Activated naive CD8-positive, alpha-beta T cell treated with anti-CD3 and anti-CD28 coated beads, Interleukin-2, amount 10 ng/mL, durations not matched to agents 7 days and 5 days (primary cell): ENCODE measurements at places on chromosomes 16 and 17.
A peak's percentile ranks its signal among the peaks of the same experiment; 100 is the strongest.

DNA sequence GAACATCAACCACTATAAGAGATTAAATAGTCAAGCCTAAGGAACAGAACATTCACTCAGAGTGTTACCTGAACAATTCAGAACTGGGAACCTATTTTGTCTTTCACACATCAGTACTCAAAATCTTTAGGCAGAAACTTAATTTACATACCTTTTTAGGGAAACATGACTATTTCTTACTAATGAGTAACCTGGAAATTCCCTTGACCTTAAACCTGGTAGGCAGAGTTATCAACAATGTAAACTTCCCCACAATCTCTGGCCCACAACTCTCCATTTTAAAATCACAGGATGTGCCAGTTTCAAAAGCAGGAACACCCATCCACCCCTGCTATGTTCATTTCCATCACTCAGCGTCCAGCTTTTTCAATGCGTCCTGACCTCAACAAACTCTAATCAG is 132.9 kb upstream of the ANKFN1 start:
- no peak for DNase-seq

DNA sequence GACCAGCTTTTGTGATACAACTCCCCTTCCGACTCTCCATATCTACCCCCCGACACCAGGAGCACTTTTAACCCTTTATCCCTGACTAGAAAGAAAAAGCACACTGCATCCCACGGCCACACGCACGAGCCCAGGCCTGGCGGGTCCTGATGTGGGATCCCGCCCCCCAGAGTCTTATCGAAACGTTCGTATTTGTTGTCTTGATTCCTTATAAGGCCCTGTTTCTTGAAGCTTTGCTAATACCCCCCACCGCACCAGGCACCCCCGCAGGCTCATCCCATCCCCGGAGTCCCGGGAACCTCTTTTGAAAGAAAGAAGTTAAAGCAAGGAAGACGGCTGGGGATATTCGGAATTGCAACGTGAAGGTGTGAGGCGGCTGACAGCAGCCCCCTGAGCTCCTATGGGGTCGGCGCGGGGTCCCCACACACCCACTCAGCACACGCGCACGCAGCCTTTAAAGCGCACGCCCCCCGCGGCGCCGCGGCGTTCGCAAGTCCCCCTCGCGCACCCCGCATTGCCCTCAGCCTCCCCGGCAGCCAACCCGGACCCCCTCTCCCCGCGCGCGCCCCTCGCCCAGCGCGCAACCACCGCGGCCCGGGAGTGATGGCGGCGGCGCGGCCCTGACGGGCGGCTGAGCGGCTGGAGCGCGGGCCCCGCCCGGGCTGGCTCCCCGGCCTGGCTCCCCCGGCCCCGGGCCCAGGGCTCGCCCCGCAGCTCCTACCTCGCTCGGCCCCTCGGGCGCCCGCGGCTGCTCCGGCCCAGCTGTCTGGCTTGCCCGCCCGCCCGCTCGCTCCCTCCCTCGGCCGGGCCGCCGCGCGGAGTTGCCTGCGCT is 448 bp downstream of the STAT5B start:
- no peak for DNase-seq

- no peak for DNase-seq
Observed at GRCh38 chr16:1691276-1691675, 13.2 kb downstream of the JPT2 start.

DNA sequence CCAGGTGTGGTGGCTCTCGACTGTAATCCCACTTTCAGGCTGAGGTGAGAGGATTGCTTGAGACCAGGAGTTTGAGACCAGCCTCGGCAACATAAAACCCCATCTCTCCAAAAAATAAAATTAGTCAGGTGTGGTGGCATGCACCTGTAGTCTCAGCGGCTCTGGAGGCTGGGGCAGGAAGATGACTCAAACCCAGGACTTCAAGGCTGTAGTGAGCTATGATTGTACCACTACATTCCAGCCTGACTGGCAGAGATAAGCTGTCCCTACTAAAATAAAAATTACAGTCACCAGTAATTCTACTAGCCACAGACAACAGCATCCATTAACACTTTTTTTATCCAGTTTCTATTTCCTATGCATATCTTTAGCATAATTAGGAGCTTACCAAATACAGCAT is 176.3 kb downstream of the CPPED1 start:
- DNase-seq = no peak

DNA sequence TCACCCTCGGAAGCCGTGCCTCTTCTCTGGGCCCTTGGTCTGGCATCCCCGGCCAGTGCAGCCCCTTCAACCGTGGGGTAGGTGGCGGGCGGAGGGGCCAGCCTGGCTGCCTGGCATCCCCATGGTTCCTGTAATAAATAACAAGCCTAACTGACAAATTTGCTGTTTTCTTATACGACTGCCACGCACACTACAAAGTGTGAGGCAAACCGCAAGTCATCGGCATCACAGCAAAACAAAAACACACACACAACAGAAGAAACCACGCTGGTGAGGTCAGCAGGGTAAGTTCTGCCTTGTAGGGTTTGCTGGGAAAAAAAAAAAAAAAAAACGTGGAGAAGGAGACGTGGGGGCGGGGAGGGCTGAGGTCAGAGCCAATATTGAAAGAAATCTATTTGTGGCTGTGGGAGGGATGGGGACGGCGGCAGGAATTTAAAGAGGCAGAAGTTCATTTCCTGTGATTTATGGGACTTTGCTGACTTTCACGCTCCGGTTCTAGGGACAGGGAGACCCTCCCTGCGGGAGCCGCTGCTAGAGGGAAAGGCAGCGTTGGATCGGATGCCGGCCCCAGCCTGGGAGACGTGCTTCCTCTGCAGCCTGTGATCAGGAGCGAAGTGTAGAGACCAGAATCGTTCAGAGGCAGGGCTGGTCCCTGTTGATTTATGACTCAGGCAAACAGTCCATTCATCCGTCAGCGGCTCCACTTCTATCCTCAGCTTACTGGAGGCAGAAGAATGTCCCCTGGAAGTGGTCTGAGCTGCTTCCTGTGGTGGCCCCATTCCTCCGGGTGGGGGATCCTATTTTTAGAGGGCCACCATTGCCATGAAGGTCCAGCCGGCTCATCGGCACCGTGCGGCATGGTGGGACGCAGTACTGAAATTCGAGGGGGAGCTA is 162.8 kb downstream of the FOXL1 start:
- DNase-seq = no peak

GRCh38 chr16:28846933-28847273 is 755 bp upstream of the TUFM start:
- DNase-seq = peak; percentile 56

DNA sequence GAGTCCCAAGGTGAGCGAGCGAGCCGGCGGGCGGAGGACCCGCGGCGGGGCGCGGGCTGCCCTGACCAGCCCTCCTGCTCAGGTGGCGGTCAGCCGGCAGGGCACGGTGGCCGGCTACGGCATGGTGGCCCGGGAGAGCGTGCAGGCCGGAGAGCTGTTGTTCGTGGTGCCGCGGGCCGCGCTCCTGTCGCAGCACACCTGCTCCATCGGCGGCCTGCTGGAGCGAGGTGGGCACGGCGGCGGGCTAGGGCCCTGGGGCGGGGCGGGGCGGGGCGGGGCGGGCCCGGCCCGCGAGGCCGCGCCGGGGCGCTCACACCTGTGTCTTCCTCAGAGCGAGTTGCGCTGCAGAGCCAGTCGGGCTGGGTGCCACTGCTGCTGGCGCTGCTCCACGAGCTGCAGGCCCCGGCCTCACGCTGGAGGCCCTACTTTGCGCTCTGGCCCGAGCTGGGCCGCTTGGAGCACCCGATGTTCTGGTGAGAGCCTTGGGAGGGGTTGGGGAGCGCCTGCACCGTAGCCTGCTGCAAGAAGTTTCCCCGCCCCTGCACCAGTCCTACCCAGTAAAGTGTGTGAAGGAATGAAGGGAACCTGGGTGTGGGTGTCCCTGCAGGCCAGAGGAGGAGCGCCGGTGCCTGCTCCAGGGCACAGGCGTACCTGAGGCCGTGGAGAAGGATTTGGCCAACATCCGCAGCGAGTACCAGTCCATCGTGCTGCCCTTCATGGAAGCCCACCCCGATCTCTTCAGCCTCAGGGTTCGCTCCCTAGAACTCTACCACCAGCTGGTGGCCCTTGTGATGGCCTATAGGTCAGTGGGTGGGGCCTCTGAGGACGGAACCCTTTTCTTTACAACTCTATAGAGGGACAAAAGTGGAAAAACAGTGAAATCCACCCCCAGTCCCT is 802 bp downstream of the SETD6 start:
- DNase-seq = peak; percentile 70
